Activated naive CD4-positive, alpha-beta T cell treated with anti-CD3 and anti-CD28 coated beads, Interleukin-2, amount 50 U/mL, for 16 hours (primary cell): ENCODE measurements at places on chromosomes 13 and 19.

GRCh38 chr19:1568320-1569019 lies at the start of gene MEX3D:
MEX3D (minus strand) TSS chr19:1568325; CDS start chr19:1568058, 267 bp downstream.
- peak; percentile 85 for DNase-seq

GRCh38 chr19:16419669-16420335 lies 52.0 kb downstream of the EPS15L1 start:
- no peak for DNase-seq

DNA sequence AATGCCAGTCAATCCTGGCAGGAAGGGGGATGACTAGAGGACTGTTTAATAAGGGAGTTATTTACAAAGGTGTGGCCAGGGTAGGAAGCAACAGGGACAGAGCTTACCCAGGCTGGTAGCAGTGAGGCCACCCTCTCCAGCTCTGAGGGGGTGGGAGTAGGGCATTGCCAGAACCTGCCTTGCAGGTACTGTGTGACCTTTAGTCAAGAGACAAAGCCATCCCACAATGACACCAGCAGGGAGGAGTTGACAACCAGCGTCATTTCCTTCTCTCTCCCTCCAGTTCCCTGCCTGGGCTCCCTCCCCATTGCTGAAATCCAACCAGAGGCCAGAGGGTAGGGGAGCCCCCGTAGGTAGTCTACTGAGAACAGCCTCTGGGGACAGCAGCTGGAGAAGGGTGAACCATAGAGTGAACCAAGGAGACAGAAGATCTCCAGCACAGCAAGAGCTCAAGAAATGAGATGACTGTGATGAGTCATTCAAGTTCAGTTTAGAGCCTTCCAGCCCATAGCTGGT lies 33.3 kb upstream of the SPATA13 start:
- no peak for DNase-seq

- peak; percentile 32 for DNase-seq
These were observed 4.4 kb upstream of the ATP1A3 start for GRCh38 chr19:41998246-41999020.

- DNase-seq = no peak
These were observed 6.2 kb upstream of the WBP4 start for GRCh38 chr13:41054919-41055619.
